Hepatocyte (in vitro differentiated cells): ENCODE measurements at places on chromosomes 4 and X.

- DNase-seq: peak; percentile 10
Observed at GRCh38 chr4:96354036-96354712, 514.3 kb downstream of the PDHA2 start.

DNA sequence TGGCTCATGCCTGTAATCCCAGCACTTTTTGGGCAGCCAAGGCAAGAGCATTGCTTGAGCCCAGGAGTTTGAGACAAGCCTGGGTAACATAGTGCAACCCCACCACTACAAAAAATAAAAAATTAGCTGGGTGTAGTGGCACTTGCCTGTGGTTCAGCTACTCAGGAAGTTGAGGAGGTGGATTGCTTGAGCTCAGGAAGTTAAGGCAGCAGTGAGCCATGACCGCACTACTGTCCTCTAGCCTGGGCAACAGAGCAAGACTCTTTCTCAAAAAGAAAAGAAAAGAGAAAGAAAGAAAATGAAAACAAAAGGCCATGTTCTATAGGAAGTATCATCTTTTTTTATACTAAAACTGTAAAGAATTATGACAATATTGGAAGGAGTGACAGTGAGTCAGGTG lies 38.5 kb downstream of the NEK1 start:
- no peak for DNase-seq

DNA sequence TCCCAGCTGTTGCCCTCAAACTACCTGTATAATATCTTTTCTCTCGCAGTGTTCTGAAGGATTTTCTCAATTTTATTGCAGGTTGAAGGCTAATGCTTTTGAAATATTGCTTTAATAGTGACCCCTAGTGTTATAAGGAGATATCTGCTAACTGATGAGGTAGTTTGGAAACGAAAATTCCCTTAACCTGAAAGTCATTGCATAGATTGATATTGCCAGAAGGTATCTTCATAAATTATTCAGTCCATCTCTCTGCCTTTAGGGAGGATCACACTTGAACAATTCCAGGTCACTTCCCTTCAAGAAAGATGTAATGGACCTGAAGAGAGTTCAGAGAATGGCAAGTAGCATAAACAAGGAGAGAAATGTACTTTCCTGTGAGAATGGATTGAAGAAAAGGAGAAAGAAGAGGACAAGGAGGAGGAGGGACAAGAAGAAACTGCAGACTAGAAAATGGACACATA lies 44.1 kb downstream of the TIGD4 start:
- peak; percentile 40 for DNase-seq

- DNase-seq: no peak
Observed at GRCh38 chr4:173909294-173909693, 374.2 kb downstream of the FBXO8 start.

- DNase-seq: no peak
Observed at GRCh38 chr4:112800001-112800400, 163.1 kb downstream of the LARP7 start.

DNA sequence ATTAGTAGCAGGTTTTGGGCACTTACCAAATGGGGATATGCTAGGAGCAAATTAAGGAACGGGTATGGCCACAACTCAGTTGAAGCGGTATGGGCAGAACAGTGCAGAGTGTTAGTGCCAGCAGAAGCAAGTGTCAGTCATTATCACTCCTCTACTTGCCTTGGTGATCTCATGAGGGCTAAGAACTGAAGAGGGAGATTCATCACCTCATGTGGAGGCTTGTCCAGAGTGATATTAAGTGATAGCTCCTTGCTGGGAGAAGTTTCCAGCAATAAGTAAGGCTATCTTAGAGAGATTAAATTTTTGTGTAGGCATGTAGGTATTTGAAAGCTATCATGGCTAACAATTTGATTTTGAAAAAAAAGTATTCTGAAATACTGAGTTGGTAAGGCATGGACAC lies 615.4 kb upstream of the SMIM31 start:
- no peak for DNase-seq

DNA sequence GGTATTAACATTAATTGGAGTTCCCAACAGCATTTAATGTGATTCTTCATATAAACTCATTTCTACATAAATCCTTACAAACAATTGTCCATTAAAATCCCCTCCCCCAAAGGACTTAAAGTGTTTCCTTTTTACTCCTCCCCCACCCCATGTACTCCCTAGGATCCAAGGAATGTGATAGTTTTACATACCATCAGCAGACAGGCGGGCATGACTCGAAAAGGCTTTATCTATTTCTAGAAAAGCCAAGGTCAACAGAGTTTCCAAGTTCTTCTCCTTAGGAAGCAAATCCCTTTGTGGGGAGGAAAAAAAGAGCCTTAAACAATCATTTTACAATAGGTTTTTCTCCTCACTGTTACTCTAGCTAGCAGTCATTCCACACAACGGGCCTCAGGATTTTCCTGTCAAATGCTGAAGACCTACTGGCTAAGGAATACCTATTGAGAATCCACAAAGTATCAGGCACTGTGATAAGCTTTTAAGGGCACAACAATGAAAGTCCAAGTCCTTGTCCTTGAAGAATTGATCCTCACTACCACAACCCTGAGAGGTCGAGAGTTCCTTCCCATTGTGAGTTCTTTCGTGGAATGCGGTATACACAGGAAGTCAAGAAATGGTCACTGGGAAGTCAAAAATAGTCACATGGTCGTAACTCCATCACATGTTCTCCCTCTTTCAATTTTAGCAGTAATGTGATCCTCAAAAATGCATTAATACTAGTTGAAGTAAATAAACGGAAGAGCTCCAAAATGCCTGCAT lies 7.2 kb downstream of the PPM1K start:
- no peak for DNase-seq

DNA sequence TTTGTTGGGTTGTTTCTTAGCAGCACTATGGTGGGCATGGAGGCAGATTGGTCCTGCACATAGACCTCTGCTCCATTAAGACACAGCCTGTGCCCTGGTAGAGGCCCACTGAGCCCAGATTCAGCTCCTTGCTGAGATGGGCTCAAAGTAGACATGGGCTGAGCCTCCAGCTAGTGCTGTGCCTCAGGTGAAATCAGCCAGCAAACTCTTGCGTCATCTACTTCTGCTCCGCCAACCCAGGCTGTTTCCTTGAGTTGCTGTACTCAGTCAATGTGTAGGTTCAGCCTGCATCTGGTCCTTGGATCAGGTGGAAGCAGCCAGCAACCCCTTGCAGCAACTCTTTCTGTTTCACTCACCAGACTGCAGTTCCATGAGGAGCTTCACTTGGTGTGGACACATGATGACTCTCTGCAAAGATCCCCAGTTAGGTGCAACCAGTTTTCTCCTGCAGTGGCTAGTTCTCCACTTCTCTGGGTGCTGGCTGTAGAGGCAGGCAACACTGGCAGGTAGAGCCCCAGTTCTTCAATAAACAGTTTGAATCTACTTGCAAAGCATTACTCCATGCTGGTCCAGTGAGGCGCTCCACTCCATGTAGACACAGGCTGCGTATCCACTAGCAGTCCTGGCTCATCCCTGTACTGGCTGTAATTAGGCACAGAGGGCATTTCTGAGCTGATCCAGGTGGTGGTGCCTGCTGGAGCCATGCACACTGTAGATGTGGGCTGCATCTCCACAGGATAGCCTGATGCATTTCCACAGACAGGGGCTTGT lies 199.0 kb upstream of the MAMLD1 start:
- no peak for DNase-seq

GRCh38 chr4:71533121-71533520 lies 194.3 kb downstream of the SLC4A4 start:
- no peak for DNase-seq

DNA sequence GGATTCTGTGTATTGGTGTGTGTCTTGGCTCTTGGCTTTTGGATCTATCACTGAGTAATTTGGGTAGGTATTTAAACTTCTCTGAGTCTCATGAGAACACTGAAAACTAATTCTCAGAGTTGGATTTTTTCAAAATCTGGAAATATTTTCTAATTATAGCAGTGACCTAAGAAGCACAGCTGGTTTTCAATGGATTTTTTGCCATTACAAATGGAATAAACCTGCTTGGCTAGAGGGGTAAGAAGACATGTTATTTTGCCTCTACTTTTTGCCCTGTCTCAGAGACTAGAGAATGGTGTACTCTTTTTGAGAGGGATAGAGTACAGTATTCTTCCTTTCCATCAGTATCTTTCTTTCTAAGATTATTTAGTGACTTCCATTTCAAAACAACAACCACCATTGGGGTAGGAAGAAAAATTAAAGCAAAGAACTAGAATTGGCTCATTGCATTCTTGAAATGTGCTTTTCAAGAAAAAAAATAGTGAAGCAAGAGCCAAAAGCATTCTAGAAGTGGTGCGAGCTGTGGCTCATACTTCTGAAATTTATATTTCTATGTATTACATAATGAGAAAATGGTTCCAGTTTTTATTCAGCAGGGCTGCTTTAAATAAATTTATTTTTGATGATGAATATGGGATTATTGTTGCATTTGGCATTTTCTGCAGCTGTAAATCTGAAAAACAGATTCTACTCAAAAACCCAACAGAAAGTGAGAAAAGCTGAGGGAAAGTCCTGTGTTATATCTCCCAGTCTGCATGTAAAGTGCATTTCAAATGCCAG lies 850.2 kb upstream of the SLIT2 start:
- DNase-seq: no peak

DNA sequence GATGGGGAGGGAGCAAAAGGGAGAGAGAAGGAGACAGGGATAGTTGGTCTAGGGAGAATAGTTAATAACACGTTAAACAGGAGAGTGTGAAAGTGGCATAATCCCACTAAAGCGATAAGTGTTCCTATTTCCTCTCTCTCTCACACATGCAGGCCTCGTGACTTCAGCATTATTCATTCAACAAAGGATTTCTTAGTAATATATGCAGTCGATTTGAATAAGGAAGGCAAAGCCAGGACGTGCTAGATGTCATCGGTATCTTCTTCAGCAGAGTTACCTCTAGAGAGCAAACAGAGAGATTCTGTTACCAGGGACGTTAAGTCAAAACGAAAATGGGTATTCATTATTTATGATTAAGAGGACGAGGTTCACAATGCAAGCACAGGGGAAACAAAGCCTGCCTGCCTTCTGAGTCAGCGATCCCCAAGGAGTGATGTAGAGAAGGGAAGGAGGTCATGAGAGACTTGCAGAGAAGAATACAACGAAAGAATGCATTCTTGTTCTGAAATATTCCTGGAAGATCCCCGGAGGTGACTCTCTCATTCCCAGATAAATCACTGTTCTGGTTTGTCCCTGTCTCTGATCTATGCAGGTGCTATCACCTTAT lies 1048.4 kb downstream of the NLGN4X start:
- no peak for DNase-seq

- DNase-seq: no peak
Observed at GRCh38 chr4:24887881-24888430, 24.9 kb downstream of the CCDC149 start.

DNA sequence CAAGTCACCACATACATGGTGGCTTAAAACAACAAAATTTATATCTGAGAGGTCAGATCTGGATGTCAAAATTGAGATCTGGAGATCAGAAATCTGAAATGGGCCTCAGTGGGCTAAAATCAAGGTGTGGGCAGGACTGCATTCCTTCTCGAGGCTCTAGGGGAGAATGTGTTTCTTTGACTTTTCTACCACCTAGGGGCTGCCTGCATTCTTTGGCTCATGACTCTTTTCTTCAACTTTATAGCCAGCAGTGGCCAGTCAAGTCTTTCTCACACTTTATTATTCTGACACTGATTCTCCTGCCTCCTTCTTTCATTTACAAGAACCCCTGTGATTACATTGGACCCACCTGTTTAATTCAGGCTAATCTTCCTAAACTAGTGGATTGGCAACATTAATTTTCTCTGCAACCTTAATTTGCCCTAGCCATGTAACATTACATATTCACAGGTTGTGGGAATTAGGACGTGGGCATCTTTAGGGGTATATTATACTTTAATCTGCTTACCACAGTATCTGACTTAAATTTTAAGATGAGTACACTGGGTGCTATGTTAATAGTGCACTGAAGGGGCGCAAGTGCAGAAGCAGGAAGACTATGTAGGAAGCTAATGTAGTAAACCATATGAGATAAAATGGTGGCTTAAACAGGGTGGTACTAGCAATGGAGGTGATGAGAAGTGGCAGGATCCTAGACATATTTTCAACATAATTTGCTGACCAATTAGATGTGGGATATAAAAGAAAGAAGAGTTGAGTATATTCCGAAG lies 188.0 kb downstream of the SLC4A4 start:
- DNase-seq: no peak

GRCh38 chr4:144647590-144647989 lies 1.6 kb downstream of the HHIP start:
- no peak for DNase-seq

- no peak for DNase-seq
Observed at GRCh38 chr4:57373991-57374390, 263.8 kb upstream of the IGFBP7 start.

DNA sequence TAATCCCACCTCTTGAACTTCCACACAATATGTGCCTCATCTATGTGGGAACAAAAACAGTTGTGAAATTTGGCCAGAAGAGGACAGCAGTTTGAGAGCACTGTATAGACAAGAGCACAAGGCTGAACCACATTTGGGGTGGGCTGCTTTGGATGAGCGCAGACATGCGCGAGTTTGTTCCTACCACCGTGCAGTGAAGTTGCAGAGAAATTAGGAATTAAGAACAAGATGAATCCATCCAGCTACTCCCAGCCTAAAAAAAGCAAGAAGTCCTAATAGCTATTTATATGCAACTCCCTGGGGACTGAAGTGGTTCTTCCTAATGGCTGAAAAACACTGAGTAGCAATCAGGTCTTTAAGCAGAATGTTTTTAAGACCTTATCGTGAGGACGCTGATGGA lies 1.0 kb downstream of the GAB3 start:
- DNase-seq: no peak

GRCh38 chrX:69237236-69237635 lies 72.0 kb upstream of the PJA1 start:
- DNase-seq: no peak

GRCh38 chr4:10535912-10536311 lies 78.7 kb upstream of the ZNF518B start:
- DNase-seq: no peak
